ENCODE measurements at places on chromosomes 7 and 10. TPM values are rescaled to one million over a fixed set of nuclear protein-coding genes. Genes with fewer than 3 reads are reported as not detected.

- H3K4me3 ChIP-seq: no peak overlapping the region
- no peaks in the 10 kb centered on the region for H3K27me3 ChIP-seq
- H3K27ac ChIP-seq: no peak overlapping the region
- DNase-seq: no peak
- no peaks in the 10 kb centered on the region for H3K36me3 ChIP-seq
Measured at GRCh38 chr7:106773228-106773627, 91.9 kb upstream of the PIK3CG start.

DNA sequence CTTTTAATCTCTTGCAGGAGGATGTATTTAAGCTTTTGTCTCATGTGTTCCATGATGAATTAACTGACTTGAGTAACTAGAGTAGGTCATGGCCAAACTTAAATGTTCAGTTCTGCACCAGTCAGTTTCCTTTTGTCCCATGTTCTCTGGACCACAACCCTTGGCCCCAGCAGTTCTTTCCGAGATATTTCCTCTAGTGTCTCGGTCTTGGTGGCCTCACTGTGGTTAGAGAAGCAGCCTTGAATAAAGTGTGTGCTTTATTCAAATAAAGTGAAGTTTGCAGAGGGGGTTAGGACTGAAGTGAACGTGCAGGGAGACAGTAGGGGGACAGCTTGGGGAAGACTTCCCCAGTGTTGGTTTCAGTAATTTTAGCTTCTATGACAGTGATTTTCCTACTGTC, 9.3 kb downstream of the ZNF212 start:
- no peaks in the 10 kb centered on the region for H3K27me3 ChIP-seq
- peaks cover 18% of the 10 kb centered on the region for H3K36me3 ChIP-seq
- no peak overlapping the region for H3K4me3 ChIP-seq
- H3K4me1 ChIP-seq: no peaks in the 10 kb centered on the region
- no peak for DNase-seq
- H3K27ac ChIP-seq: no peak overlapping the region

- no peaks in the 10 kb centered on the region for H3K27me3 ChIP-seq
- H3K36me3 ChIP-seq: no peaks in the 10 kb centered on the region
- no peak overlapping the region for H3K4me3 ChIP-seq
- no peaks in the 10 kb centered on the region for H3K4me1 ChIP-seq
- no peak overlapping the region for H3K27ac ChIP-seq
- no peak for DNase-seq
Measured at GRCh38 chr7:70660154-70660818, 471.7 kb upstream of the GALNT17 start.

GRCh38 chr7:149880638-149881311, 7.0 kb downstream of the ATP6V0E2 start:
- H3K27ac ChIP-seq: no peak overlapping the region
- no peaks in the 10 kb centered on the region for H3K36me3 ChIP-seq
- no peak overlapping the region for H3K4me3 ChIP-seq
- DNase-seq: peak; percentile 18

- H3K36me3 ChIP-seq: peaks cover 2% of the 10 kb centered on the region
- H3K27me3 ChIP-seq: no peaks in the 10 kb centered on the region
- no peak overlapping the region for H3K27ac ChIP-seq
- H3K4me3 ChIP-seq: no peak overlapping the region
Measured at GRCh38 chr10:76695069-76695468, 942.5 kb downstream of the KCNMA1 start.

DNA sequence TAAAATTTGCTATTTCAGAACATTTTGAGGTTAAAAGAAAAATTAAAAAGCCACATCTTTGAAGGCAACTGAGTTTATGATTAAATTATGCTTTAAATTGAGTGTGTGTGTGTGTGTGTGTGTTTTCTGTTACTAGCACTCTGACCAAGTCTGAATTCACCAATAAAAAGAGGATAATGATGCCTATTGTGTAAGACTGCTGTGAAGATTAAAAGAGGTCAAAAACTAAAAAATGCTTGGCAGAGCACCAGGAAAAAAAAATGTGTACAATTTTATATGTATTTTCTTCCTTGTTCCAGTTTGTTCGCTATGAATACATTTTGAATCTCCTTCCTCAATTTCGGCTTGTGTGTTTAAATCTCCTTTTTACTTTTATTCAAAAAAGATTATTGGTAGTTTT, 316.6 kb upstream of the MAGI2 start:
- H3K4me3 ChIP-seq: no peak overlapping the region
- no peaks in the 10 kb centered on the region for H3K4me1 ChIP-seq
- no peak overlapping the region for H3K27ac ChIP-seq
- no peaks in the 10 kb centered on the region for H3K27me3 ChIP-seq

GDF2 gene
- not detected for total RNA-seq

SORBS1 gene
- 21.5 TPM for total RNA-seq

CHAT gene
- not detected for total RNA-seq

Data from H9 (cell line).